ENCODE measurements at places on chromosomes 13 and 19.

GRCh38 chr13:66794340-66795031 lies 435.6 kb downstream of the PCDH9 start:
- no peaks in the 10 kb centered on the region for H3K36me3 ChIP-seq
- H3K27ac ChIP-seq, result no peak overlapping the region
- no peak overlapping the region for H3K4me3 ChIP-seq
- no peaks in the 10 kb centered on the region for H3K27me3 ChIP-seq

DNA sequence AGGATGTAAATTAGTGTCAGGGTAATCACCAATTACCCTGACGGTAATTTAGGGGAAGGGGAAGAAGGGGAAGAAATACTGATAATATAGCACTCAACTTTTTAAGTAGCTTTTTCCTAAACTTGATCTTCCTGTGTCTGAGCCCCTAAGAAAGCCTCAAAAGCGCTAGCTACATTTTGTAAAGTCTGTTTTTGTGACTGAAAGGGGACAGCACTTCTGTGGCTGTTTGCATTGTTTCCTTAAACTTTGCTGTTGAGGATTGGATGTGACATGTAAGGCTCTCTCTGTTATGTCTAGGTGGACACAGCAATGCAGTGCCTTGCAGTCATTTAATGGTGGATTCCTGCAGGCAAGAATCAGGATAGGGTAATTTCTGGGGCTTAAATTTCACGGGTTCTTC lies 42.8 kb downstream of the SPATA13 start:
- no peak for DNase-seq
- H3K4me3 ChIP-seq, result peak overlapping the region; percentile 51
- H3K27ac ChIP-seq, result no peak overlapping the region
- H3K36me3 ChIP-seq, result peaks cover 4% of the 10 kb centered on the region
- no peaks in the 10 kb centered on the region for H3K27me3 ChIP-seq
- H3K4me1 ChIP-seq, result peaks cover 32% of the 10 kb centered on the region

- H3K36me3 ChIP-seq, result no peaks in the 10 kb centered on the region
- H3K27me3 ChIP-seq, result peaks cover 16% of the 10 kb centered on the region
Measured at GRCh38 chr13:100694722-100695508, 20.3 kb upstream of the TMTC4 start.

DNA sequence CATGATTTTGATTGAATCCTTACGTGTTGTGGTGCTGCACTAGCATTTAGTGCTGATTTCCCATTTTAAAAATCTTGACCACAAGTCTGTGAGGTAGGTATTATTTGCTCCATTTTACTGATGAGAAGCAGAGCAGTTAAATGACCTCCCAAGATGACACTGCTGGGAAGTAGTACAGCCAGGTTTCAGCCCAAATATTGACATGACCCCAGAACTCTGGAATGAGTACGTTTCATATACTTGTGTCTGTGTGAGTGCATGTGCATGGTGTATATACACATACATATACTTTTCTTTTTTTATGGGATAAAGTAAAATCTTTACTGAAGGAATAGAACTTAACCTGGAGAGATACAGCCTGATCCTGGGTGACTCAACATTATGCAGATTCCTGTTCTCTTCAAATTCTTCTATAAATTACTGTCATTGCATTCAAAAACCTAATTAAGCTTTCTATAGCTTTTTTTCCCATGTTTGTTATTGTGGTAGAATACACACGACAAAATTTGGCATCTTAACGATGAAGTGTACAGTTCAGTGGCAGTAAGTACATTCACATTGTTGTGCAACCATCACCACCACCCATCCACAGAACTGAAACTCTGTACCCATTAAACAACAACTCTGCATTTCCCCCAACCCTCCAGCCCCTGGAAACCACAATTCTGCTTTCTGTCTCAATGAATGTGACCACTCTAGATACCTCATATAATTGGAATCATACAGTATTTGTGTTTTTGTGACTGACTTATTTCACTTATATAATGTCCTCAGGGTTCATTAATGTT lies 311.9 kb downstream of the MTUS2 start:
- no peak overlapping the region for H3K4me3 ChIP-seq
- no peaks in the 10 kb centered on the region for H3K4me1 ChIP-seq
- H3K36me3 ChIP-seq, result no peaks in the 10 kb centered on the region
- no peak for DNase-seq
- no peaks in the 10 kb centered on the region for H3K27me3 ChIP-seq
- H3K27ac ChIP-seq, result no peak overlapping the region

Measured in T-helper 2 cell treated with Interferon-gamma antibody and Interleukin-4, amounts not matched to agents 5 μg/mL and 100 μg/mL, for 36 hours (primary cell).